Heart left ventricle (tissue), 16 donors: ENCODE measurements at places on chromosomes 6 and 20.

DNA sequence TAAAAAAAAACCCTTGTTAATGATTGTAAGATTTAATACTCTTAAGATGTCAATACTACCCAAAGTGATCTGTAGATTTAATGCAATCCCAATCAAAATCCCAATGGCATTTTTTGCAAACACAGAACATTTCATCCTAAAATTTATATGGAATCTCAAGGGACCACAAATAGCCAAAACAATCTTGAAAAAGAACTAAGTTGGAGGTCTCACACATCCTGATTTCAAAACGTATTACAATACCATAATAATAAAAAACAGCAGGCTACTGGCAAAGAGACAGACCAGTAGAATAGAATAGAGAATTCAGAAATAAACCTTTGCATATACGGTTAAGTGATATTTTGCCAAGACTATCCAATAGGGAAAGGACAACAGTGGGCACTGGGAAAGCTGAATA, 331.9 kb upstream of the JARID2 start:
- no peak for DNase-seq

GRCh38 chr20:434221-434620, 26.1 kb downstream of the RBCK1 start:
- DNase-seq, result no peak

- DNase-seq, result no peak
These were observed 69.1 kb downstream of the PHACTR3 start for GRCh38 chr20:59673288-59673997.

- DNase-seq, result no peak
These were observed 49.2 kb downstream of the KHDRBS2 start for GRCh38 chr6:62236784-62237183.

- no peak for DNase-seq
These were observed 10.4 kb upstream of the TNFRSF6B start for GRCh38 chr20:63686094-63686491.

DNA sequence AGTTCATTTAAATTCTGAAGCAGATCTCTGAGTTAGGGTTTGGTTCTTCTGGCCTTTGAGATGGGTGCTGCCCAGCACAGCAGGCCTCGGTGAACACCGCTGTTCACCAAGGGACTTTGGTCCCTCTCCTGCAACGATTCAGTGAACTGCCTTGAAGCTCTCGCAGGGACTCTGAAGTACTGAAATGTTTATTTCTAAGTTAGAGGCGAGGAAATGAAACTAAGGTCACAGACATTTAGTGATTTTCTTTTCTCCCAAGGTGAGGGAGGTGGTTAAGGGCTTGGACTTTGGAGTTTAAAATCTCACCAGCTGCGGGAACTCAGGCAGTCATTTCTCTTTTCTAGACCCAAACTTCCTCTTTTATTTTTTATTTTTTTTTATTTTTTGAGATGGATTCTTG, 26.2 kb downstream of the E2F3 start:
- DNase-seq, result no peak

GRCh38 chr6:85561750-85562357, 31.8 kb downstream of the SNX14 start:
- no peak for DNase-seq

DNA sequence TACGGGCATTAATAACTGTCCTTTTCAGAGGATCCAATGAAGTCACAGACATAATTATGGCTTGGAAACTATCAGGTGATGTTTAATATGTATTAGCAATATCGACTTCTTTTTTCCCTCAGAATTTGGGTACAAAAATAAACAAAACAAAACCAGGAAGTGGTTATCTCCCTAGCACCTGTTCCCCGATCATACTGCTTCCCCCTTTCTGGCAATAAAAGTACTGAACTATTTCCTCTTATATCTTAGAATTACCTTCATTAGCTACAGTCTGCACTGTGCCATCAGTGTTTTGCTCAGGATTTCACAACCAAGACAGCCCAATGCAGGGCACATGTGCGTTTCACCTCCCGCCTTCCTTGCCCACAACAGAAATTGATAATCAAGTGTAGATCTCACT, 216.9 kb upstream of the BTBD3 start:
- no peak for DNase-seq

GRCh38 chr20:53691060-53691810, 97.6 kb upstream of the ZNF217 start:
- DNase-seq, result no peak

DNA sequence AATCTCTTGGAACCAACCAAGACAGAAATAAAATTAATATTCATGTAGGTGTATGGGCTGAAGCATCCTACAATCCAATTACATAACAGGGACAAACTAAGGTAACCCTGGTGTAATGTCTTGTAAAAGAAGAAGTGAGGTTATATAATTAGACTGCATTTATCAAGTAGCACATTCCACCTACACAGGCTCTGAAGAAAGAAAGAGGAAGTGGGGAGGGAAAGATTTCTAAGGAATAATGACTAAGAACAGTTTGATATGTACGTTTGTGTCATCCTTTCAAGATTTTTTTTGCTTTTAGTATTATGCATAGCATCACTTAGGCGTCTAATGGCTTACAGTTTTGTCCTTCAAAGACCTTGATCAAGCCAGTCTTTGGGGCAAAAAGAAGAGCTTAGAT, 139.7 kb downstream of the PLCB1 start:
- no peak for DNase-seq

GRCh38 chr6:125406741-125407140, 105.0 kb upstream of the HDDC2 start:
- DNase-seq, result no peak

GRCh38 chr20:1302685-1303541, 26.0 kb downstream of the SDCBP2 start:
- no peak for DNase-seq

- no peak for DNase-seq
These were observed 115.5 kb downstream of the DOK5 start for GRCh38 chr20:54590856-54591255.

DNA sequence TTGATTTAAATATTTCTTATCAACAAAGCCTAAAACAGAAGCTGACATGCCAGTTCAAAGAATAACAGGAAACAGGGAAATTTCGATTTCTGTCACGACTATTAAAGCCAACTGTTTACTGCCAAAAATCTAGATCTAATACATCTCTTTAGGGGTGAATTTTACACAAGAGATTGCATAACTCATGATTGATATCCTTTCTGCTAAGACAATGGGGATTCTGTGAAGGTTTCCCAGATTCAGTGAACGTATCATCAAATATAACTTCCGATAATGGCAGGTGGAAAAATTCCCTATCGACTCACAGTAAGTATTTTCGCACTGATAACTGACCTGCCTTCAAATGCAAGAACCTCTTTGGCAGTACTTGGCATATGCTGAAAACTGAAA, 42.9 kb downstream of the NHSL1 start:
- no peak for DNase-seq

GRCh38 chr6:143842461-143842901, 657 bp upstream of the LTV1 start:
- DNase-seq, result no peak

- DNase-seq, result no peak
These were observed 72.1 kb downstream of the MAP3K5 start for GRCh38 chr6:136720045-136720770.

- DNase-seq, result no peak
These were observed 204.5 kb upstream of the STXBP5 start for GRCh38 chr6:146999766-147000165.

DNA sequence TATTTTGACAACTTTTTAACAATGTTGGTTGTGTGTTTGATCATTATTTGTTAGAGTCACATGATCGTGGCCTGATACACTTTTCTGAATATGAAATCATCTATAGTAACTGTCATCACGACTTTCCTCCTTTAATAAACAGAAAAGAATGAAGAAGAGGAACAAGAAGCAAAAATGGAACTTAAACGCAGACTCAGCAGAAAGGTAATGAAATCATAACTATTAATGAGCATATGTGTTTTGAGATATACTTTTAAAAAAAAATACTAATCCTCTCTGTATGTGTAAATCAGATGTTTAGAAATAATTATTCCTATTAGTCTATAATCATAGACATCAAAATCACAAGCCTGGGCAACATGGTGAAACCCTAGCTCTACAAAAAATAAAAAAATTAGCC, 60.1 kb upstream of the LTV1 start:
- no peak for DNase-seq

GRCh38 chr20:47600967-47601547, 99.4 kb downstream of the NCOA3 start:
- no peak for DNase-seq

- DNase-seq, result no peak
These were observed 80.1 kb downstream of the CD164 start for GRCh38 chr6:109302176-109302575.

GRCh38 chr6:167047554-167047953, 48.4 kb downstream of the CEP43 start:
- DNase-seq, result no peak

GRCh38 chr6:87391334-87391733, 16.4 kb upstream of the CFAP206 start:
- DNase-seq, result no peak

DNA sequence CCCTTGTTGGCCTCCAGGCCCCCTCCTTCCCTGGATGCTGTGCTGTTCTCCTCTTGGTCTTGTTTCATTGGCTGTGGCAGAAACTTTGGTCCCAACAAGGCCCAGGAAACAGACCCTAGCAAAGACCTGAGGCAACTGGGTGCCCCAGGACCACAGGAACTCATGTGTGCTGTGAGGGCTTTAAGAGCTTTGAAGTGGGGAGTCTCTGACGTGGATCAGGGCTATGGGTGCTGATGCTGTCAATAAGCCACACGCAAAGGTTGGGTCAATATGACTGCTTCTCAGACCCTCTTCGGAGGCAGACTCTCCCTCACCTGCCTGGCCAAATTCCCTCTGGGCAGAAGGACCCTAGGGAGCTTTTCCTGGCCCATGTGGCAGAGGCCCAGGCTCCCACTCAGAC, 91.5 kb upstream of the MLN start:
- no peak for DNase-seq

DNA sequence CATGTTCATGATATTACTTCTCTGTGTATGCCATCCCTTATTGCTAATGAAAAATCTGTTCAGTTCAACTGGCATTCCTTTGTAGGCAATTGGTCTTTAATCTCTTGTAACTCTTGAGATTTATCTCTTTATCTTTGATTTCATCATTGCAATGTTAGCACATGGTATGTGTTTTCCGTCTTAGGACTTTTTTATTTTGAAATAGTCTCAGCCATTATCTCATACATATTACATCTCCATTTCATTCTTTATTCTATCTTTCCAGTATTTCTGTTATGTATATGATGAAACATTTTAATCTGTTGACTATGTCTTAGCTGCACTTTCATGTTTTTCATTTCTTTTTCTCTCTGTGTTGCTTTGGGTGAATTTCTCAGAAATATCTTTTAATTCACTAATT, 58.1 kb downstream of the VSTM2L start:
- no peak for DNase-seq

- DNase-seq, result no peak
These were observed 392.2 kb upstream of the MARCKS start for GRCh38 chr6:113464960-113465359.

GRCh38 chr6:88813045-88813444, 150.4 kb downstream of the RNGTT start:
- no peak for DNase-seq

- DNase-seq, result no peak
These were observed 3.1 kb downstream of the LRP11 start for GRCh38 chr6:149860834-149861602.

- no peak for DNase-seq
These were observed 177.6 kb downstream of the MAFB start for GRCh38 chr20:40511478-40511877.

- no peak for DNase-seq
These were observed 221.3 kb downstream of the GRIK2 start for GRCh38 chr6:101614774-101615173.

- no peak for DNase-seq
These were observed 1.1 kb downstream of the FNDC1 start for GRCh38 chr6:159170333-159170672.

DNA sequence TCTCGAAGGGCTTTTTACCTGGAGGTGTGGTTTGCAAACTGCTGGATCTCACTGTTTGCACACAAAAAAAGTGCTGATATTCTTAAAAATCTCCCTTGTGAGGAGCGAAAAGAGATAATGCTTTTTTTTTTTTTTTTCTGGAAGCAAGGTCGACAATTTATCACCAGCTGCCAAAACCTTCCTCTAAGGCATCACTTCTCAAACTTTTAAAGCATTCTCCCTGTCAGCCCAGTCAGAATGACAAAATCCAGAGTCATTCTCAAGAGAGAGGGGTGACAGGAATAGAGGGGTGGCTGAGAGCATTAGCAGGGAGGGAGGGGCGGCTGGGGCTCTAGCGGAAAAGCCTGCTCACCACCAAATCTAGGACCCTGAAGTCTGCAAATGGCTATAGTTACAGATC, 137.2 kb upstream of the ARMC2 start:
- DNase-seq, result no peak

DNA sequence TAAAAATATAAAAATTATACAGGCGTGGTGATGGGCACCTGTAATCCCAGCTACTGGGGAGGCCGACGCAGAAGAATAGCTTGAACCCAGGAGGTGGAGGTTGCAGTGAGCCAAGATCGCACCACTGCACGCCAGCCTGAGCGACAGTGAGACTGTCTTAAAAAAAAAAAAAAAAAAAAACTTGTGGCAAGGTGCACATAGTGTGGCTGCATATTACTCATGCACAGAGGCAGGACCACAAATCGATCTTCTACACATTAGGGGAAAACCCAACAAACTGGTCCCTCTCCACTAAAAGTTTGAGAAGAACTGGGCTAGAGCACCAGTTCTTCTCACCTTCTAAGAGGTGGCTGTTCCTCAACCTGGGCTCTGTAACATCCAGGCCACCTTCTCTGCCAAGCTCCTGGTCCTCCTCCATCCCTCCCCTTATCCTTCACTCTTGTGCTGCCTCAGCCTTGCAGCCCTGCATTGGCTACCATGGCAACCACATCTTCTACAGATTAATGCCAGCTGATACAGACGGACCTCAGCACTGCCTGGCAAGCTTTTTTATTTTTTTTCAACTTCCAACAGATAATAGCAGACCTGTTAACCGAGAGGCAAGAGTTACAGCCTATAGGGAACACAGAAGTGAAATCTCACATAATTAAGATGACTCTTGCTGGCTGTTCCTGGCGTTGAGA, 88.0 kb downstream of the ATP9A start:
- DNase-seq, result no peak

DNA sequence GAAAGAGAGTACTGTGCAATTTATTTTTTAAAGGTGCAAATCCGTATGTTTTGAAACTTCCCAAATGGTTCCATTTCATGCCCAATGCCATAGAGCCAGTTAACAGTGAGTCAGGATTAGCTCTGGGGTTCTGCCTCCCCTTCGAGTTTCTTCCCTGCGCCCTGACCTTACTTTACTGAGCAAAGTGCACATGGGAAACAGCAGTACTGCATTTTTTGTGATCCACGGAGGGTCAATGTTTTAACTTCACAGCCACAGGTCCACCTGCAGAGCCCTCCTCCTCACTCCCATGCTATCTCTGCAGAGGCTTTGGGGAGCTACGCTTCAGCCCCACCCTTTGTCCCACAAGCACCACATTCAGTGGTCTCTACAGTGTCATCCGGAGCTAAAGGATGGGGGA, 44.0 kb upstream of the CNKSR3 start:
- DNase-seq, result no peak

DNA sequence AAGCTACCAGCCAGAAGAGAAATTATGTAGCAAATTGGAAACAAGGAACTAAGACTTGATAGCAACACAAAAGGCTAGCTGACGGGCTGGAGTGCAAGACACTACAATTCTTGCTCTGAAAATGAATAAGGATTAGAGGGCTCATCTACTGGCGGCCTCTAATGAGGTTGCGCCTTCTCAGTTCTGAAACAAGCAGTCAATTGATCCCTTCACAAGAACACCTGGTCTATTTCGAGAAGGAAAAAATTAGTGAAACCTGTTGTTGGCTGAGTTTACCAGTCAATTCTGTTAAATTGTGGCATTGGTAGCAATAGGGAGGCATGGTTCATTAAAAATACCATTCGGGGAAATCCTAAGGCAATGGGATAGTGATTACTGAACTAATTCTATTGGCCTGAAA, 74.8 kb upstream of the JARID2 start:
- DNase-seq, result no peak
